Left hindlimb (tissue), 1 donor: ENCODE measurements at places on chromosomes 16 and 17.

GRCh38 chr17:79992649-79993389 is 42.9 kb downstream of the TBC1D16 start:
- no peak for DNase-seq

GRCh38 chr16:67301080-67301782 is 21.9 kb downstream of the PLEKHG4 start:
- DNase-seq, result peak; percentile 86

DNA sequence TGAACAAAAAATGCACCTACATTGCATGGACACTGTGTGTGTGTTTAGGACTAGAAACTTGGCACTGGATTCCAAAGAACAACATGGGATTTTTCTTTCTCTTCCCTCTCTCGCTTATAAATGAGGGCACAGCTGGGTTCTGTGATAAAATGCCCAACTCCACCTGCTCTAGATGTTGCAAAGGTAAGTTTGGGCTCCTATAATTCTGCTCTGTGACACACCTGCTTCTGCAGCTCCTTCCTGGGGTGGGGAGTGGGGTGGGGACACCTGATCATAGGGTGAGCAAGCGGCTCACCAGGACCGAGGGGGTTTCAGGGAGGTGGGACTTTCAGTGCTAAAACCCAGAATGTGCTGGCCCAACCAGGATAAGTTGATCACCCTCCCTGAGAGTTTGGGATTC is 104.3 kb downstream of the AXIN2 start:
- DNase-seq, result no peak

- no peak for DNase-seq
Measured at GRCh38 chr17:5563456-5563855, 20.9 kb downstream of the NLRP1 start.

DNA sequence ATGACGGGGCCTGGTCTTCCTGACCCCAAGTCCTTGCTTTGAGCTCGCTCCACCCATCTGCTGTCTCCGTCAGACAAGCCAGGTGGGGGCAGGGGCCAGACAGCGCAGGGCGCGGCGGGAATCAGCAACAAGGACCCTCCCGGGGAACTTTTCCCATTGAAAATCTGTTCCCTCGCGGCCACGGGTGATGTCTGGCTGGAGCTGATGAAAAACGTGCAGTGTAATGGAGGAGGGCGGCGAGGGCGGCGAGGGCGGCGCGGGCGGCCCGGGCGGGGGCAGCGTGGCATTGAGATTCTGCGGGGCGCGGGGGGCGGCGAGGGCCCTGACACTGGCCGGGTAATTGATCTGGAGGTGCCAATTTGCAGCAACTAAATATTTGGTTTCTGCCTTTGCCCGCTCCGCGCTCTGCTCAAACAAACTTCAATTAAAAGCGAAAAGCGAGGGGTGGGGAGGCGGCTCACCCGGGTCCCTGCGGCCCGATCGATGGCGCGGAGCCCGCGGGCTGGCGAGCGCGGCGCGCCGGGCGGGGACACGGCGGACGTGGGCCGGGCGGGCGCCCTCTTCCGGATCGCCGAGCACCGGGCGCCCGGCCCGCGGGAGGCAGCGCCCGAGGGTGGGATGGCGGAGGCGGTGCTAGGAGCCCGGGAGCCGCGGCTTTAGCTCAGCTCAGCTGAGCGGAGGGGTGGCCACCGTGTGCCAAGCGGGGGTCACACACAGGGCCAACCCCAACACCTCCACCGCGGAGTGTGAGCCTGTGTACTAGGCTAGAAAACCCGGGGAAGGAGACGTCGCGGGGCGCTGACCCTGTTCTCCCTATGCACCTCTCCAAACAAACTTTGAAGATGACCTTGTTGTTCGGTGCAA is 32.4 kb downstream of the DCAKD start:
- DNase-seq, result peak; percentile 55

DNA sequence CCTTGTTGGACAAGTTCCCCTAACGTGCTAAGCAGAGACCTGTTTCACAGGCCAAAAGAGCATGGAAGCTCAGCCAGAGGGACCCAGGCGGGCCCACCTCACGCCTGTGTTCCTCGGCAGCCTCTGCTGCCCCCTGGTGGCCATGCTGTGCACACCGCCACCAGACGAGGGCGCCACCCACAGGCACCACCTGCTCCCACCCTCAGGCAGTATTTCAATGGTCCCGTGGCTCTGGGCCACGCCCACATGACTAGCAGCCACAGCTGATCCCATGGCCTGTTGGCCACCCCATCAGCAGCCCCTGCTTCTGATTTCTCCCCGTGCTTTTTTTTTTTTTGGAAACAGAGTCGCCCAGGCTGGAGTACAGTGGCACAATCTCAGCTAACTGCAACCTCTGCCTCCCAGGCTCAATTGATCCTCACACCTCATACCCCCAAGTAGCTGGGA is 18.9 kb downstream of the MPG start:
- DNase-seq, result peak; percentile 86

DNA sequence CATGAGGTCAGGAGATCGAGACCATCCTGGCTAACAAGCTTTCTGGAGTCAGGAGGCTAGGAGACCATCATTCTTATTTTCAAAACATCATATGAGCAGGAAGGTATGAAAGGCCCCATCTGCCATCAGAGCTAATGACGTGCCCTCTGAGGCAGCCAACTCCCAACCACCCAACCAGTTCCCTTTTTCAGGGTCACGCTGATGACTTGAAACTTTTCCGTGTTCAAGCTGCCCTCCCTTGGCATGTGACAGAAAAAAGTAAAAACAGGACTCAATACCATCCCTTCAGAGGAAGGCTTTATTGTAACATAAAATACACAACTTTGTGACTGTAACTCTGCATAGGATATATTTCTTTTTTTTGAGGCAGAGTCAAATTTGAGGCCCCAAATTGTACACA is 4.6 kb upstream of the GHDC start:
- no peak for DNase-seq

- no peak for DNase-seq
Measured at GRCh38 chr16:84765616-84766580, 53.9 kb upstream of the CRISPLD2 start.

DNA sequence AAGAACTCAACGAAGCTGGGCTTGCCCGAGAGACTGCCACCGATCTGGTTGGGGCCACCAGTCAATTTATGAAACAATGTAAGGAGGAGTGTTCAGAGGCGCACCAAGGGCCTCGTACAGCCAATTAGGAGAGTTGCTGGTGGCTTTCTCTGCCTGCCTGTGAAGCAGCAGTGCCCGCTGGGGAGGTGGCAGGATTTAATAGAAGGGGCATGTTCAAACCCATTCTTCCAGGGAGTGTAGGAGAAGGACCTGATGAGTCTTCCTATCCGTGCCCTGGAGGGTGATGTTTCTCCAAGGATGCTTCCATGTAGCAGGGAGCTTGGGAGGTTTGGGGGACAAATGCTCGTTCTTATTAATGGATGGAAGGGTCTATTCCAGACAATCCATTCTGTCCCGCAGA is 178.4 kb downstream of the CCDC182 start:
- no peak for DNase-seq

GRCh38 chr17:31907342-31907962 is 5.9 kb upstream of the UTP6 start:
- DNase-seq, result peak; percentile 48
